ENCODE measurements at places on chromosomes 12 and 14. TPM values are rescaled to one million over a fixed set of nuclear protein-coding genes. Genes with fewer than 3 reads are reported as not detected.

PLCZ1 gene
- not detected for total RNA-seq

LHX5 gene
- total RNA-seq, result 0.73 TPM

RASSF9 gene
- 1.0 TPM for total RNA-seq

YEATS4 gene
- total RNA-seq, result 40.9 TPM

KRT75 gene
- not detected for total RNA-seq

AMN gene
- total RNA-seq, result 1.8 TPM

TRMT5 gene
- total RNA-seq, result 20.3 TPM

COX8C gene
- not detected for total RNA-seq

KLHL33 gene
- total RNA-seq, result 0.09 TPM

TGM1 gene
- 1.7 TPM for total RNA-seq

DLGAP5 gene
- total RNA-seq, result 72.1 TPM

CCND2 gene
- total RNA-seq, result 322 TPM

KRT73 gene
- not detected for total RNA-seq
